Amniotic epithelial cell (primary cell): ENCODE measurements at places on chromosomes 6 and 20.
A peak's percentile ranks its signal among the peaks of the same experiment; 100 is the strongest.

DNA sequence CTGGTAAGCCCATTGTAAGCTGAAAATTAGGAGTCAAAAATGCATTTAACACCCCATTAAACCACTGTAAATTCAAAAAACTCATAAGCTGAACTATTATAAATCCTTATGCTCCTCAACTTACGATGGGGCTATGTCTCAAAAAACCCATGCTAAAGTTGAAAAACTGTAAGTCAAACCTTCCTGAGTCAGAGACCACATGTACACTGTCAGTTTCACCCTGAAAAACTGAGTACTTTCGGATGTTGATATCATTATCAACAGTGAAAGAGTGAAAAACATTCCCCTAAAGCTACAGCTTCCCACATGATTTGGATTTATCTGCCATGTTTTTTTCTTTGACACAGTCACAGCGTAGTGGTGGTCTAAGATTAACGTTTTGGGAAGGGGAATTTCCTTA is 14.2 kb downstream of the RAB23 start:
- peak; percentile 67 for DNase-seq

DNA sequence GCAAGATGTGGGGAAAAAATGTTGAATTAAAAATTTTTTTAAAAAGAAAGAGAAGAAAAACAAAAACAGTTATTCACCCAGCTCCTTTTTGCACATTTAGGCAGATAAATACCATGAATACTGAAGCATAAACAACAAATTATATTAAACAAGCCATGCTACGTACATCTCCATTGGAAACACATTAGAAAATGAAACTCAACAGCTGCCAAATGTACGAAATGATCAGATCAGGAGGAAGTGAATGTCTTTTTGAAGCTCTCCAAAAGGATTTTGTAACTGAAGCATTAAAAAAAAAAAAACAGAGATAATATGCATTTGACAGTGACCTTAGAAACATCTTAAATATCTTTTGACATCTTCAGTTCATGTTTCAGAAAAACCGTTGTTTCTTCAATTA is 56.7 kb downstream of the CD83 start:
- DNase-seq: no peak

DNA sequence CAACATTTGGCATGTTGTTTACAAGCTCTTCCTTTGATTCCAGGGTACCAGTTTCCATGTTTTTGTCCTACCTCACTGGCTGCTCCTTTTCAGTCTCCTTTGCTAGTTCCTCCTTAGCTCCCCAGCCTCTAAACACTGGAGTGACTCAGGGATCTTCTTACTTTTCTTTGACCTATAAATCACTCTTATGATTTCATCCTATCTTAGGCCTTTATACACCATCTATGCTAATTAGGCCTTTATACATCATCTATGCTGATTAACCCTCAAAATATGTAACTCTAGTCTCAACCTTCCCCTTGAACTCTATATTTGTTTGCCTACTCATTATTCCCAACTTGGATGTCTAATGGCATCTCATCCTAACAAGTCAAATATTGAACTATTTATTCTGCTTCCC is 9.5 kb downstream of the TMEM30A start:
- DNase-seq: peak; percentile 90

GRCh38 chr6:139482287-139482686 is 107.8 kb upstream of the CITED2 start:
- DNase-seq: no peak

DNA sequence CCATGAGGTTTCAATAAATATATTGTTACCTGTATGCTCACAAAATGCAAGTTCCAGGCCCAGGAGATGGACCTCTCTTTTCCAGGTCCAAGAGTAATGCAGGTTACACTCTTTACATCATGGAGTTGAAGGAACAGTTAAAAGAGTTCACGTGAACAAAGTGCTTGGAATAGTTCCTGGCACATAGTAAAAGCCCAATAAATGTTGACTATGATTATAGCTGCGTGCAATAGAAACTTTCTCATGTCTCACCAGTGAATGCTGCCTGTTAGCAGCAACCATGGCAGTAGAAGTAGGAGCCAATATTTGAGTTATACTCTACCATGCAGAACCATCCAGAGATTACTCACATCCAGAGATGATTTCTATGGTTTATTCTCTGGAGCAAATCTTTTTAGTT is 707.5 kb downstream of the DHX35 start:
- no peak for DNase-seq

- no peak for DNase-seq
Observed at GRCh38 chr20:40563296-40563950, 125.6 kb downstream of the MAFB start.

GRCh38 chr20:15561070-15561569 is 1012.1 kb downstream of the KIF16B start:
- DNase-seq: no peak

GRCh38 chr20:52572687-52573086 is 381.1 kb upstream of the ZFP64 start:
- DNase-seq: peak; percentile 16

DNA sequence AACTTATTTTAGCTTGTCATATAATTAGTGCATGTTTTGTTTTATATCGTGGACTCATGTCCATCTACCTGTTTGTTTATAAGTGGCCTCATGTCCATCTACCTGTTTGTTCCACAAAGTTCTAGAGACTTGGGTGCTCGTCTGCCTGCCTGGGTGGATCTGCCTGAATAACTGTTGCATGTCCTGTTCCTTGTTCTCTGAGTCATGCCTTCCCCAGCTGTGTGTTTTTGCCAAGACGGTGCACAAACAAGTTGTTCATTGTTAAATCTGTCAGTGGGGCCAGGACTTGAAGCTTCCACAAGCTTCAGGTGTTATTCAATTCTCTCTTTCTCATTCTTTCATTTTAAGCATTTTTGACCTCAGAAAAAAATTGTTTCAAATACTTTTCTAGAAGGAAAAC is 358.0 kb upstream of the CITED2 start:
- DNase-seq: peak; percentile 89

DNA sequence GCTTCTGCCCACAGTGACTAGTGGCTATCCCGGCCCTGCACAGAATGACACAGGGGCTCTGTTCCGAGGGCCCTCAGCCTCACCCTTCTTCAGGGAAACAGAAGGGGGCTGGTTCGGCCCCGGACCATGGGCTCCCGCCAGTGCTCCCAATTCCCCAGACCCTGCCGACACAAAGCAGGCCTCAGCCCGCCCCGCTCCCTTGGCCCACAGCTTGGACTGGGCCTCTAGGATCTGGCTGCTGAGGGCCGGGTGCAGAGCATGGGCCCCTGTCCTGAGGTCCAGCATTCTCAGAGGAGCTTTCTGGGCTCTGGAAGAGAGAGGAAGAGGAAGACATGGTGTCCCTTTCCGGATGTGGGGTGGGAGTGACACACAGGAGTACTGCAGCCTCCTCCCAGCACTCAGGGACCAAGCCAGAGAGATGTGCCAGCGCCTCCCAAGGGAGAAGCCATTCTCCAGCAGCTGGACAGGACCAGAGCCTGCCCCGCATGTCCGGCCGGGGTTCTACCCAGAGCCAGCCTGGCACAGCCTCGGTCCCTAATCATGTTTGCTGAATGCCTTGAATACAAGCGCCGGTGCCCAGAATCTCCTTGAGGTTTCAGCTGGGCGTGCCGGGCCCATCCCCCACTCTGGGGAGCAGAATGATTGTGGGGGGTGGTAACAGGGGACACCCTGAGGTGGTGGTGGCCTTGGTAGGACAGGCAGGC is 23.9 kb downstream of the C20orf203 start:
- DNase-seq: no peak

DNA sequence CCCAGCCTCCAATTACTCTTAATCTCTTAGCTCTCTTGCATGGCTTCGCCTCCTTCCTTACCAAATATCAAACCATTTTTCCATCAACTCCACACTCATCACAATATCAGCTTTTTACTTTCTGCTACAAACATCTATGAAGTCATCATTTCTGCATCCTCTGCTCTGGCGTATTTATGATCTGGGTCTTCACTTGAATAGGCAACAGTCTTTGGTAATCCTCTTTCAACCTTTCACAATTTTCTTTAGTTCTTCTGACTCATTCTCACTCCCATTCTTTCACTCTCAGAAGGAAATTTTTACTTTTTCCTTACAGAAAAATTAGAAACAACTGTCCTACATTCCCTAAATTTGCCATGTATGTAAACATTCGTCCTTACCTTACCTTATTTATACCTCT is 522.4 kb downstream of the HDGFL1 start:
- DNase-seq: peak; percentile 83
